ENCODE measurements at places on chromosomes 2 and 18.

DNA sequence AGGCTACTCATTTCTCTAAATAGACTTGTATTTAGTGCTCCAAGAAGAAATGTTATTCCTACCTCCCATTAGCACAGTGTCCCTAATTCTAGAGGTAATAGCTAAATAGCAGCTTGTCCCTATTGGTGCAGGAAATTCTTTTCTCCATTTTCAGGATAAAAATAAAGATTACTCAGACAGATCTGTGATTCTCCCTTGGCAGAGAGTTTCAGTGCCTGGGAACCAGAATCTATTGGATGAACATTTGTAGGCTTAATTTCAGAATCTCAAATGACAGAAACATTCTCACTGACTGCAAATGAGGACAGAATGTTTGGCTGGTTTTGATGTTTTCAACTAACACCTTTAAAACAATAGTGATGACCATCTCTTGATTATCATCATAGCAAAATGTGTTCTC lies 33.3 kb upstream of the LGALSL start:
- no peak for DNase-seq

DNA sequence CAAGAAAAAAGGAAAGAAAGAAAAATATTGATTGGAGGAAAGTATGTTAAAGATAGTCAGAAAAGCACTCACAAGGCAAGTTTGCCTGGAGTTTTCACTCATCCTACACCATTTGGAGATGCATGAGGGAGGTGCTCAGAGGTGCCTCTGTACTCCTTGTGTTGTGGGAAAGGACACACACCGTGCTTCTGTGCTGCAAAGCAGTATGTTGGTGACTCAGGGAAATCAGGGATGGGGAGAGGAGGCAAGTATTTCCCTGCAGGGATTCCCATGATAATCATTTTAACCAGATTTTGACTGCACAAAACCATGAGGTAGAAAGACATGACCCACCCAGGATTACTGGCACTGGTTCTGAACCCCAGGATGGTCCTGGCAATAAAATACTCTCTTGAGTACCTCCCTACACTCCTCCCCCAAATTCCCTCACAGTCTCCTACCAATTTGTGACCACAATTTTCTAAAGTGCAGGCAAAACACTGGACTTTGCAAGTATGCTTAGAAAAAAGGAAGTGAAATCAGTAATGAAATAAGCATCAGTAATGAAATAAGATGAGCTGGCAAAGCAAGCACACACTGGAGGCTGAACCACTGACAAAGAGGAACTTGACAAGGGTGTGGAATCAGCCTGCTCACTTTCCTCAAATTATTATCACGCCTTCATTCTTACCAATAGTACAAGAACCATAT lies 155.5 kb upstream of the ACVR2A start:
- no peak for DNase-seq

DNA sequence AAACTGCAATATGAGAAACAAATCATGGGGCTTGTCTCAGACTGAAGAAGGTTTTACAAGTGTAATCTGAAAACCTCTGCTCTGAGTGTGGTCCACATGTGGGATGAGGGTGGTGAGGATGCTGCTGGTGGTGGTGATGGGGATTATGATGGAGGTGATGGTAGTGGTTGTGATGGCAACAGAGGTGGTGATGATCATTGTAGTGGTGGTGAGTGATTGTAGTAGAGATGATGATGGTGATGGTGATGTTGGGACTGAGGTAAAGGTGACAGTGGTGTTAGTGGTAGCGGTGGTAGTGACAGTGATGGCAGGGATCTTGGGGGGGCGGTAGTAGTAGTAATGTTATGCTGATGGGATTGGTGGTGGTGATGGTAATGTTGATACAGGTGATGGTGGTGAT lies 217.8 kb downstream of the ANAPC1 start:
- DNase-seq, result no peak

- DNase-seq, result no peak
Measured at GRCh38 chr2:163602196-163602595, 133.6 kb downstream of the FIGN start.

DNA sequence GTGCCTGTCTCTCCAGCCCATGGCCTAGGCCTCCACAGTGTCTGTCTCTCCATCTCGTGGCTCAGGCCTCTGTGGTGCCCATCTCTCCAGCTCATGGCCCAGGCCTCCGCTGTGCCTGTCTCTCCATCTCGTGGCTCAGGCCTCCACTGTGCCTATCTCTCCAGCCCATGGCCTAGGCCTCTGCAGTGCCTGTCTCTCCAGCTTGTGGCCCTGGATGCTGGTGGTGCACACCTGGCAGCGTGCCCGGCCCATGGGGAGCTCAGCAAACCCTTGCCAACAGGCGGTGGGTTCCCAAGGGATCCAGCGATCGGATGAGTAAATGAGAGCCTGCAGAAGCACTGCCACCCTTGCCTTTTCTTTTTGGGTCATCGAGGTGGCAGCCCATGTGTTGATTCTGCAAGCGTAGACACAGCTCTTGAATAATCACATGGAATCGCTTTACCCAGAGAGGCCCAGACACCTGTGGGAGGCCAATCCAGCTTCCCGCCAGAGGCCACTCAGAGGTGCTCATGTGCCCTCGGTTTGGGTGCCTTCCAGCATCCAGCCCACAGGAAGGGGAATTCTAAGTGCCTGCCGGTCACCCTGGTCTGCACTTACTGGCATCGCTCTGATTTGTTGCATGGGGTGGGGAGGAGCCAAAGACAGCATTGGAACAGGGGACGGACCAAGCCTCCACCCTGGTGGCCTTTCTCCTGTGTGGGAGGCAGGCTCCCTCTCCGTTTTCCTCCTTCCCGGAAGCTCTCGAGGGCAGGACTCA lies 101.8 kb upstream of the HDAC4 start:
- no peak for DNase-seq

DNA sequence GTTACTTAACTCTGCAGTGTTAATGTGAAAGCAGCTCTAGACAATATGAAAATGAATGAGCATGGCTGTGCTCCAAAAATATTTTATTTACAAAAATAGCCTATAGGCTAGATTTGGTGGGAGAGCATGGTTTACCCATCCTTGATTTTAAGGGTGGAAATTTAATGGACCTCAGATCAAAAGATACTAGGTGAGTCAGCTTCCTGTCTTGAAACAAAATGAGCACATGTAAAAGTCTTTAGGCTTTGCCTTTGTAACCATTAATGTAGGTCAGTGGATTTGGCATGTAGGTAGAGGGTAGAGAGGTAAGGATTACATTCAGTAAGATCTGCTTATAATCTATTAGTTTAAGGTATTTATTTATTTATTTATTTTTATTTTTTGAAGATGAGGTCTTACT lies 72.7 kb downstream of the GREB1L start:
- DNase-seq, result no peak

DNA sequence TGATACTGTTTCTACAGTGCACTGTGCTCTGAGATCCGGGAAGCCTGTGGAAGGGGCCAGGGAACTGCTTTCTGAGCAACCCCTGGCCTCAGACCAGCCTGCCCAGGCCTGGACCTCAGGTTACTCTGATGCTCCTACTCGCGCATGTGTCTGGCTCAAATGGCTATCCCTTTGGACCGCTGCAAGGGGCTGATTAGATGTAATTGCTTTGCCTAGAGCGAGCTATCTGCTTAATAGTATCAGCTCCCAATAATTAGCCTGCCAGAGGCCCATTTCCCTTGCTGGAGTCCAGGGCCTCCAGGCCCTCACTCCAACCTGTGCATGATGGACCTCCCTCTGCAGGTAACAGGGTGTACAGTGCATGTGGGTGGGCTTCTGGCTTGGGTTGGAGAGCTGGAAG lies 7.2 kb upstream of the KCNK3 start:
- no peak for DNase-seq

- no peak for DNase-seq
Measured at GRCh38 chr2:5401115-5401657, 291.0 kb upstream of the SOX11 start.

DNA sequence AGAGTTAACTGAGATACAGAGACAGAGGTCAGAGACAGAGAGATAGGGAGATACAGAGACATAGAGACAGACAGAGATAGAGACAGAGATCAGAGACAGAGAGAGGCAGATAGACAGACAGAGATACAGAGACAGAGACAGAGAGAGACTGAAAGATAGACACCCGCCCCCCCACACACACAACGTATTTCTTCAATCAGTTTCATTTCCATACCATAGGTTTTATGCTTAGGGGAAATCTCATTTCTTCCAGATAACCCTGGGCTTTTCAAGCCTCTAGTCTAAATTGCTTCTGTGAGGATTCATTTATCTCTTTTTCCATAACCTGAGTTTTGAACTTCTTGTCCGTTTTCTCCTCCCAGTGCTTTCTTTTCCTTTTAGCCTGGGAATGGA lies 94.6 kb downstream of the CD8B2 start:
- DNase-seq, result no peak

DNA sequence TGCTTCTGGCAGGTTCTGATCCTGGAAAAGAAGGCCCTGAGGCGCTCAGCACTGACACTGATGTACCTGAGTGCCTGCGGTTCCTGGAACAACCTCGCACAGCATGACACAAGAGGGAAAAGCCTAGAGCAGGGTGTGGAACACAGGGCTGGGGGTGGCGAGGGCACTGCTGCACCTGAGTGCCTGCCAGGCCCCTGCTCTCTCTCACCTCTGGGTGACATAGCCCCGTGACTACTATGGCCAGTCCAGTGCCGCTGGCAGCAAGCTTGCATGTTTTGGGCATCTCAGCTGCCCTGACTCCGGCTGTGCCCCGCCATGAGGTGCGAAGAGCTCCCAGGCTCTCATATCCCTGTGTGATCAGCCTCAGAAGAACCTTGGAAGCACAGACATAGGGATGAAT lies 825.2 kb upstream of the SALL3 start:
- no peak for DNase-seq

DNA sequence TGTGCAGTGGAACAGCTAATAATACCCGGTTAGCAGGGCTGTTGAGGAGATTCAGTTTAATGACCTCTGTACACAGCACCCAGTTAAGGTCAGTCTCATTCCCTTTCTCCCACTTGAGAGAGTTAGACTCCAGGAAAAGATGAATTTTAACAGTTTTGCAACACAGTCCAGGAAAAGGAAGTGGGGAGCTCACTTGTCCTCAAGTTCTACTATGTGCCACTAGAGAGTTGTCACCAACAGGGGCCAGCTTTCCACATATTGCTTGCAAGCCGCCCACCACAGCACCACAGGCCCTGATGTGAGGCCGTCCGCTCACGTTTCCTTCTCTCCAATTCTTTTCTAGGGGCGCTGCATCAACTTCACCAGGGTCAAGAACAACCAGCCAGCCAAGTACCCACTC lies 142.1 kb downstream of the GFPT1 start:
- no peak for DNase-seq

GRCh38 chr2:157419031-157419575 lies 24.8 kb downstream of the CYTIP start:
- DNase-seq, result no peak

DNA sequence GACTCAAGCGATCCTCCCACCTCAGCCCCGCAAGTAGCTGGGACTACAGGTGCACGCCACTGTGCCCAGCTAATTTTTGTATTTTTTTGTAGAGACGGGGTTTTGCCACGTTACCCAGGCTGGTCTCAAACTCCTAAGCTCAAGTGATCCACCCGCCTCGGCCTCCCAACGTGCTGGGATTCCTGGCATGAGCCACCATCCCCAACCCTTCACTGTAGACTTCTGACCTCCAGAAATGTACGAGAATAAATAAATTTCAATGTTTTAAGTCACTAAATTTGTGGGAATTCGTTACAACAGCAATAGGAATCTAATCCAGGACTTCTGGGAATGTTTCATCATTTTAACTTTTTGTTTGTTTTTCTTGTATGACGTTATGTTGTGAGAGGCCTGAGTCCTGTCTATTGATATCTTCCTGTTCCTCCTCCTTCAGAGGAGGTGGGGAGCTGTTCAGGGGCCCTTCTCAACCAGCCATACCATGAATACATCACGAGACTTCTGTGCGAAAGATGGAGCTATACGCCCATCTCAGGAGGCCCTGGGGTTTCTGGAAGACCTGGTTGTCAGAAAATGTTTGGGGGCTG lies 40.0 kb downstream of the TEX44 start:
- peak; percentile 24 for DNase-seq

DNA sequence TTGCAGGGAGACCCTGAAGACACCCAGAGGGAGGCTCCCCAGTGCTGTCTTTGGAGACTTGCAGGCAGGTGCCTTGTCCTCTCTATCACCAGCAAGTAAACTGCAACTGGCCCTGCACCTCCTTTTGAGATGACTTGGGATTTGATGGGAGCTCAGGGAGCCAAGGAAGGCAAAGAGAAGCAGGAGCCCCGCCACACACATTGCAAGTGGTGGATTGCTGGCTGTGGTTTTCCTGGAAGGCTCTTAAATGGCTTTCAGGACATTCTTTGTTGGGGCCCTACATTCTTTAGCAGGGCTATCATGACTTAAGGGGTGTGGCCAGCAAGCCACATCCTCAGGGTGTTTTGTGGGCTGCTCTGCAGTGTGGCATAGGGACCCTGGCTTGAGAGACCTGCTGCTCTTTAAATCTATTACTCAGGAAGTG lies 39.9 kb upstream of the CDC42EP3 start:
- DNase-seq, result peak; percentile 85

- DNase-seq, result no peak
Measured at GRCh38 chr2:96819128-96819875, 3.2 kb downstream of the CNNM3 start.

GRCh38 chr2:70321370-70321769 lies 19.5 kb upstream of the FAM136A start:
- no peak for DNase-seq

- no peak for DNase-seq
Measured at GRCh38 chr2:196915507-196916189, 10.9 kb downstream of the PGAP1 start.

GRCh38 chr2:20465716-20466394 lies 19.0 kb downstream of the RHOB start:
- DNase-seq, result no peak

DNA sequence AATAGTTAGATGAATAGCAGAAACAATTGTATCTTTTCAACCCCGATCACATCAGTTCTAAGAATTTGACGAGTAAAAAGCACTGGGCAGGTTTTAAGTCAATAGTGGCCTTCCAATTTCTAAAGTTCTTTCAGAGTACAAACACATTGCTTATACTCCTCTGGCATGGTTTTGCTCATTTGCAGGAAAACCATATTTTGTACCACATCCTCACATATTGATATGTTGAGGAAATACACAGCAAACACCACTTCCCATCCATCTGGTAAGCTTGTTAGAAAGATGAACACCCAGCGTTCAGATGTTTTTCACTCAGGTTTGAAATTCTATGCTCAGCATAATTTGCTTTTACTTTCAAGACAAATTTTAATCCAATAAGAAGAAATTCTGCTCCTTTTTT lies 344.6 kb upstream of the ACVR2A start:
- no peak for DNase-seq

DNA sequence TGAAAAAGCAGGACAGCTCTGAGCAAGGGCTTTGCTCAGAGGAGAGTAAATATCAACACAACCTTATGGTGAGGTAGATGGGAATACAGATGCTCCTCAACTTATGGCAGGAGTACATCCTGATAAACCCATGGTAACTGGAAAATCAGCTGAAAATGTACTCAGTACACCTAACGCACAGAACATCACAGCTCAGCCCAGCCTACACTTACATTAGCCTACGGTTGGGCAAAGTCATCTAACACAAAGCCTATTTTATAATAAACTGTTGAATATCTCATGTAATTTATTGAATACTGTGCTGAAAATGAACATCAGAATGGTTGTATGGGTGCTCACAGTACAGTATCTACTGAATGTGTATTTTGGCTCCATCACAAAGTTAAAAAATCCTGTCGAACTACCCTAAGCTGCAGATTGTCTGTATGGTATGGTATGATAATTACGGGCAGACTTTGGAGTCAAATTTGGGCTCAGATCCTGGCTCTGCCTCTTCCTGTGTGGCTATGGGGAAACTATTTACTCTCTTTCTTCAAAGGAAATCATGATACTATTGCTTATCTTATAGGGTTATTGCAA lies 120.3 kb upstream of the LYPD1 start:
- DNase-seq, result no peak

Measured in brain microvascular endothelial cell (primary cell).